ENCODE measurements at places on chromosomes 1 and 21.

- DNase-seq = no peak
Observed at GRCh38 chr1:46617108-46617800, 643 bp upstream of the MOB3C start.

GRCh38 chr1:62601457-62601856 lies 4.1 kb downstream of the ANGPTL3 start:
- no peak for DNase-seq

GRCh38 chr1:230717251-230717650 lies 3.3 kb upstream of the AGT start:
- DNase-seq = no peak

GRCh38 chr1:17675744-17676143 lies 79.4 kb upstream of the ACTL8 start:
- DNase-seq = no peak

Measured in transverse colon (tissue), 4 donors.